ENCODE measurements at places on chromosomes 11 and 22. TPM values are rescaled to one million over a fixed set of nuclear protein-coding genes. Genes with fewer than 3 reads are reported as not detected.

TMEM191C gene
- polyA plus RNA-seq: 0.66 TPM

MS4A12 gene
- not detected for polyA plus RNA-seq

RFPL2 gene
- polyA plus RNA-seq: not detected

APLNR gene
- polyA plus RNA-seq: 2.2 TPM

C11orf52 gene
- polyA plus RNA-seq: 4.1 TPM

KCNJ5 gene
- 15.8 TPM for polyA plus RNA-seq

UVRAG gene
- 5.5 TPM for polyA plus RNA-seq

AQP11 gene
- 0.81 TPM for polyA plus RNA-seq

TMEM151A gene
- polyA plus RNA-seq: 0.45 TPM

OR52I2 gene
- not detected for polyA plus RNA-seq

ZBED5 gene
- 23.8 TPM for polyA plus RNA-seq

BARX2 gene
- polyA plus RNA-seq: not detected

RTCB gene
- 35.2 TPM for polyA plus RNA-seq

SESN3 gene
- polyA plus RNA-seq: 3.2 TPM

TMEM191B gene
- 0.27 TPM for polyA plus RNA-seq

All from right cardiac atrium (tissue), 5 donors.